ENCODE measurements at places on chromosomes 3 and 15. TPM values are rescaled to one million over a fixed set of nuclear protein-coding genes. Genes with fewer than 3 reads are reported as not detected.

DNA sequence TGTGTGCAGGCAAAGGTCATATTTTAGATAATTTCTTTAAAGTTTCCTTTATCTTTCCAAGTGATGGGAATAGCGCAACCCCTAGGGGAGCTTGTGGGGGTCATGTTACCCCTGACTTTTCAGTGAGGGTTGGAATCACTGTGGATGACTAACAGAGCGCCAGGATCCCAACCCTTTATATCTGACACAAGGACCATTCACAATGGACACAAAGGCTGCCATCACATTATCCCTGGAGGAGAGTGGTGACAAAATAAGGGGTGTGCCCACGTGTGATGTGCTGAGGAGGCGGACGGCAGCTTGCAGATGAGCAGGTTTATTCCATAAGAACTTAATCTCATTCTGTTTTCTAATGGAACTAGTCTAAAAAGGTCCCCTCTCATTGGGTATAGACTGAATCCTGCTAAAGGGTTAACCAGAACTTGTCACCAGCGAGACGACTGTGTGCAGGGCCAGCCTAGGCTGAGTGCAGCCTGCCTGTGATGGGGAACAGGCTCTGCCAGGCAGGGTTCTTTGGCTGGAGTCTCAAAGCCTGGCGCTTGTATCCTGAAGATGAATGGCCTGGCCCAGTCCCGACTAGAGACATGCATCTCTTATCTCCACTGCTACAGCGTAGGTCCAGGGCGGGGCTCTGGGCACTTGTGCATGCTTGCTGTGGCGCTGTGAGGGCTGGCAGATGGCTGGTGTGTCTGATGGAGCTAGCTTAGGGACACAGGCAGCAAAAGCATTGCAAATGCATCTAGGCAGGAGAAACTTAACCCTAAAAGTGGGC is 50.2 kb downstream of the CHDH start:
- DNase-seq, result no peak

GRCh38 chr3:160616716-160617115 is 51.3 kb upstream of the KPNA4 start:
- no peak for DNase-seq

TMF1 gene
- 20.9 TPM for total RNA-seq

DNA sequence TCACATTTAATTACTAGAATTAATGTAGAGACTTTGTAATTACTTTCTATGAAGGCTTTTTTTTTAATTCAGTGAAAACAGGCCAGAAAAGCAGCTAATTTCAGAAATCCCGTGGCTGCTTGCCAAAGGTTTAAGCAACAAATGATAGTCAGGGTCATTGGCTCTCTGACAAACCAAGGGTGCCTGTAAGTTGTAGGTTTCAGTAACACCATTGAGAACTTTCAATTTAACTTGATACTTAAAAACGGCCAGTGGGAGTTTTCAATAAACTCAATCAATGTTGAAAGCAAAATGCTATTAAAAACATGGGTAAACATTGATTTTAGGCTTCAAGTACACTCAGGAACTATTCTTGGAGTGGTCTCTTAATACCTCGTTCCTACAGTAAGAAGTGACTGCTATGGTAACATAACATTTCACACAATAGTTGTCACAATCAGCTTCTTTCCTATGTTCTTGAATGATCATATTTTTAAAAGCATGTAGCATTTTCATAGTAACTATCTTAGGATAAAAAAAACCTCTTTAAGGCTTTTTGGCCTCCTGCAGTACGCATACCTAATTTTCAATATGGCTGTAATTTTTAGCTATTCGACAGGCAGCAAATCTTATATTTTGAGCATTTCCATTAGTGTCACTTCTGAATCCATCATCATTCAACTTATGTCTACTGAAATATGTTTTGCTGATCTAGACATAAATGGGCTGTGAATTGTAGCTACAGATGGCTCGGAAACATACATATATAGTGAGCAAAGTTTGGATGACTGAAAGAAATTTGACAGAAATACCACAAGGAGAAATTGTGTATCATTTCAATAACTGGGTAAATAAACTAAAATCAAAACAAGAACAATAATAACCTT is 592.1 kb upstream of the GBE1 start:
- no peak for DNase-seq

- DNase-seq, result no peak
Measured at GRCh38 chr3:99704417-99704816, 66.0 kb downstream of the COL8A1 start.

- no peak for DNase-seq
Measured at GRCh38 chr3:85785766-85786165, 827.0 kb downstream of the CADM2 start.

All from dermis microvascular lymphatic vessel endothelial cell (primary cell).